Fibroblast of skin of left biceps (primary cell): ENCODE measurements at places on chromosomes 1 and 21.

GRCh38 chr1:67710417-67710816, 25.4 kb downstream of the GADD45A start:
- no peak for DNase-seq

- no peak for DNase-seq
Observed at GRCh38 chr1:227940791-227941241, 6.9 kb downstream of the WNT9A start.

DNA sequence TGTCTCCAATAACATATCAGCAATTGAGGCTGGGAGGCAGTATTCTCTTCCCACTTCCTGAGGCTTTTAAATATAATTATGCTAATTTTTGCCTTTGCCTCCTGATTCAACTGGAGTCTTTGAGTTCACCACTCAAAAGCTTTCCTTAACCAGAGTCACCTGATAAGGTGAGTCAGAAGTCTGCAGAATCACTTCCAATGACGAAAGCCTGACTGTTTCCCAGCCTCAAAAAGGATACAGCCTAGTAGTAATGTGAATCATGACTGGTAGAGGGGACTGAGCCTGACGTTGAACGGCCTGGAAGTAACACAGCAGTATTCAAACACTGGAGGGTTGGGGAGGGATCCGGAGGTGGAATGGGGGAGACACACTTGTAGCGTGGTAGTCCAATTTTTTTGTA, 10.4 kb upstream of the MRPL9 start:
- DNase-seq: no peak

DNA sequence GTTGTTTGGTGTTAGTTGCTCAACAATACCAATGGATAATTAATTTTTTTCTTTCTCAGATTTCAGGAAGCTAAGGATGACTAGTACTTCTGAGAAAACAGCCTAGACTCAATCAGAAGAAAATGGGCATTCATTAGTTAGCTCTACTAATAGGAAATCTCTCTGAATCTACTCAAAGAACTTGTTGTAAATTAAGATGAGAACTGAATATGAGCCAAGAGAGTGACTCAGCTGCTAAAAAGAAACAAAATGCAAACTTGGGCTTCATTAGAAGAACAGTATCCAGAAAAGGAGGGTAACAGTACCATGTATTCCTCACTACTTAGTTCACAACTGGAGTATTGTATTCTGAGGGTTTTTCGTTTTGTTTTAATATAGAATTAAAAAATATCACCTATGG, 12.5 kb downstream of the FOXJ3 start:
- DNase-seq: no peak

DNA sequence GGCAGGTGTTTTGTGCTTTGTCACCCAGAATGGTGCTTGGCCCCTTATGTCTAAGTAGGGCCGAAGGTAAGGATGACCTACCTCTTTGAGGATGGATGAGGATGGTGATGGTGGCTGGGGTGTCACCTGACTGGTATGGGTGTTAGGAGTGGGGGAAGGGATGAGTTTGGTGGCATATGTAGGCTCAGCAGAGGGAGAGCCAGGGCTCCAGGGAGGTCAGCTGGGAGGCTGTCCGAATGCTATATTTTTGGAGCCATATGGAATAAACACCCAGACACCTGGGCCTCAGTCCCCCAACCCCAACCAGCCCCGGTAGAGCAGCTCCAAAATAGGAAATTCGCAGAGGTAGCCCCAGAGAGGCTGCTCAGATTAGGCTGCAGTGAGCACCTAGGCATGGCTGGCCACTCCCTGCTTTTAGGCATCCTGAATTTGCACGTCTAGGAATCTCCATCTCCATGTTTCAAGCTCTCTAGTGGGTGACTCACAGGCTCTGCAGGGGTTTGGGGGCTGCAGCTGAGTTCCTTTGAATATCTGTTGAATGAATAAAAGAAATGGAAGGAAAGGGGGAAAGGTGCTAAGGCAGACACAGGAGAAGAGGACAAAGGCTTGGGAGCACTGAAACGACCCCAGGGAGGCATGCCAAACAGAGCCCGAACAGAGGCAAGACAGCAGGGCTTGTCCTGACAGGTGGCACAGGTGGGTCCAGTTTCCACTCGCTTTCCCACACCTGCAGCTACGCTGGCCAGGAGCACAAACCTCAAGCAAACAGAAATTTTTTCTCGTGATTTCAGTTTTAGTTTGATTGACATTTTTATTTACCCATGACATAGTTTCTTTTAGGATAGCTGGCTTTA, 135.3 kb upstream of the EDN2 start:
- DNase-seq: no peak

DNA sequence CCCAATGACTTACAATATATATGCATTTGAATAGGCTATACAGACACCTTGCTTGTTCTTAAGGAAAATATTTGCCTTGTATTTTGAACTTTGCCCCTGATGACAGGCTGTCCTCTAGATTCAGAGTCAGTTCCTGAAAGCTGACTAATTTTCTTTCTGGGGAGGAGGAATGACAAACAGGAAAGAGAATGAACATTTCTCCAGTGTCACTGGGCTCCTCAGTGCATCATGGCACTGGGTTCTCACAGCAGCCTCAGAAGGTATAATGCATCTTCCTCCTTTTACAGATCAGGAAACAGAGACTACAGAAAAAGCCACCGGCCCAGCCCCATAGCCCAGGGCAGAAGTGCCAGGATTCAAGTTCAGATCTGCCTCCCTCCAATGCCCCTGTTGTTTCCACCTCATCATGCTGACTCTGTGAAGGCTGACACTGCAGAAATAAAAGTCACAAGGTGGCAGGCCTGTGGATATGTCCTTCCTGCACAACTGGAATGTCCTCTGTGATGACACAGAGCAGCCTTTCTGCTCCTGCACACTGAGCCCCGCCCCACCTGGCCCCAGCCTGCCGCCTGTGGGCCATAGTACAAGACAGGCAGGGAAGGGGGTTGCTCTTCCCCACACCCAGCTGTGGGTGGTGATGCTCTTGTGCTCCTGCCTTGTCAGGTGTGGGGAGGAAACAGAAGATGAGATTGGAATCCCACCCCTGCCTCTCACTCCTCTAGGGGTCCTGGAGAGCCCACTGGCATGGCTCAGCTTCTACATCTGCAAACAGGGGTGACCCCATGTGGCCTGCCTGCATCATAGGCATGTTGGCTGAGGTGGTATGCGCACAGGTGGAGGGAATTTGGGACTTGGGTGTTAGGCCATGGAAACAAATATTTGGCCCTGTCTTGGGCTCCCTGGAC, 6.4 kb downstream of the TTC22 start:
- no peak for DNase-seq

DNA sequence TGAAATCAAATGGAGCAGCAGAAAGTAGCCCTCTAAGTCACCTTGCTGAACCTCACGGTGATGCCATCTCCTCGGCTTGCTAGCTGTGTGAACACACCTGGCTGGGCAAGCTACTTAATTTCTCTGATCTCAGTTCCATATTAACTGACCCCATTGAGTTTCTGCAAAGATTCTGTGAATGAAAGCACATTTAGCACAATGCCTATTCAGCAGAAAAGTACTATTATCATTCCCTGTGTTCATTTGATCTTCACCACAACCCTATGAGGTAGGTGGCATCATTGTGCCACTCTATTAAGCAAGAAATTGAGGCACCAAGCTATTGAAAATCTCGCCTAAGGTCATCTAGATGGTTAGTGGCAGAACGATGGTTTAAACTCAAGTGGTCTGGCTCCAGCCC, 130.1 kb upstream of the HOOK1 start:
- no peak for DNase-seq

DNA sequence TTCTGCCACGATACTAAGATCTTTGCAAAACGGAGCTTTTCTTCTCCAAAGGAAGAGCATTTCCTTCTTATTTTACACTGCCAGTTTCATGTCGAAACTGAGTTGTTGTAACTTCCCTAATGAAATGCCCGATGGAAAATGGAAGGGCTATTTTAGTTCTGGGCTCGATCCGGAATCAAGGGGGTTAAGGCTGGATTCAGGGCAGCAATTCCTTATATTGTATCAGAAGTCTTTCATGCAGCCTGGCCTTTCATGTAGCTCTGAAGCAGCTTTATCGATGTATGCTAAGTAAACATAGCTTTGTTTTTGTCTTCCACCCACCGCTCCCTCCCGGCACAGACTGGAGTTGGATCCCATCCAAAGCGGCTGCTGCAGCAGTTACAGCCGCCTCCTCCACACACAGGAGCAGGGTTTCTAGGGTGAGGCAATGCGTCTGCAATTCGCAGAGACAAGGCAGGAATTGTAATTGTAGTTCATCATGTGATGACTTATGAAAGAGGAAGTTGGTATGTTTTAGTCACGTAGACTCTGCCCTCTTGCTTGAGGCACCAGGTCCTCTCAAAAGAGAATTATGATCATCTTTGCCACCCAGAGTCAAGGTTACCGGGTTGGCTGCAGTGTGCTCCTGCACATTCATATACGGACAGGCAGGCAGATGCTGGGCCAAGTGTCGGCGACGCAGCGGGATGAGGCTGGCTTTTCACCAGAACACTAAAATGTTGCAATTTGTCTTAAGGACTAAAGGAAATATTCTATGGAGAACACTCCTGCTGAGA, 2.6 kb upstream of the IRF2BP2 start:
- peak; percentile 98 for DNase-seq

- DNase-seq: no peak
Observed at GRCh38 chr1:84122780-84123382, 21.2 kb upstream of the PRKACB start.

DNA sequence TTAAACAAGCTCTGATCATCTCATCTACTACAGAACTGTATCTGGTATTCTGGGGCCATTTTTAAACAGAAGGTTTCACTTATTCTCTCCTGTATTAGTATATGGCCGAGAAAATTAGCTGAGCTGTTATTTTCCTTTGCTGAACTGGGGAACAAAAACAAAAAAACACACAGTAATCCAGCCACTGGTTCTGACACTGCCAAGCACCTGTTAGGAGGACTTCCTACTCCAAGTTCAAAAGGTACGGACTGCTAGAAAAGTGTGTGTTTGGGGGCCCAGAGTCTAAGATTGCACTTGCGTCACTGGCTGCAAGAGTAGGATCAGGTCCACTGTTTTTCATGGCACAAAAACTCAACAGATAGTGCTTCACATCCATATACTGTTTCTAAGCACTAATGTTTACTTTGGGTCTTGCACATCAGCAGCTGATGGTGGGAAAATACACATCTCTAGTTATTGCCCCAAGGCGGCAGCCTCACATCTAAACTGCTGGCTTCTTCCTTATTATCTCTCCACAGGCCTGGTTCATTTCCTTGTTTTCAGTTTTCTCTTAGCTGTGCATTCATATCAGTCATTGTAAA, 226.1 kb downstream of the FGGY start:
- no peak for DNase-seq

DNA sequence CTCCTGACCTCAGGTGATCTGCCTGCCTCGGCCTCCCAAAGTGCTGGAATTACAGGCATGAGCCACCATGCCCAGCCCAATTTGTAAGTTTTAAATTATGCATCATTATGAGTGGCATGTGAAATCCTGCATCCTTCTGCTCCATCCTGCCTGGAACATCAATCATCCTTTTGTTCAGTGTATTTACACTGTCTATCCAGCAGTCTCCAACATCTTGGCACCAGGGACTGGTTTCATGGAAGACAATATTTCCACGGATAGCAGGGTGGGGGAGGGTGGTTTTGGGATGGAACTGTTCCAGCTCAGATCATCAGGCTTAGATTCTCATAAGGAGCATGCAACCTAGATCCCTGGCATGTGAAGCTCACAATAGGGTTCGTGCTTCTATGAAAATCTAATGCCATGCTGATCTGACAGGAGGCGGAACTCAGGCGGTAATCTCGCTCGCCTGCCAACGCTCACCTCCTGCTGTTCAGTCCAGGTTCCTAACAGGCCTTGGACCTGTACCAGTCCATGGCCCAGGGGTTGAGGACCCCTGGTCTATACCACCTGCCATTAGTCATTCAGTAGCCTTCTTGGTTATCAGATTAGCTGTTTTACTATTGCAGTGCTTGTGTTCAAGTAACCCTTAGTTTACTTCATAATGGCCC, 22.2 kb upstream of the TCEA3 start:
- DNase-seq: no peak
